ENCODE measurements at places on chromosomes 16 and 17.
A peak's percentile ranks its signal among the peaks of the same experiment; 100 is the strongest.

GRCh38 chr17:58207451-58207850, 11.6 kb downstream of the MKS1 start:
- DNase-seq, result no peak

GRCh38 chr17:66562119-66562518, 259.7 kb downstream of the PRKCA start:
- no peak for DNase-seq

- DNase-seq, result no peak
These were observed 28.5 kb downstream of the DNAH17 start for GRCh38 chr17:78548725-78549124.

GRCh38 chr16:88526906-88527185, 43.4 kb upstream of the ZC3H18 start:
- no peak for DNase-seq

DNA sequence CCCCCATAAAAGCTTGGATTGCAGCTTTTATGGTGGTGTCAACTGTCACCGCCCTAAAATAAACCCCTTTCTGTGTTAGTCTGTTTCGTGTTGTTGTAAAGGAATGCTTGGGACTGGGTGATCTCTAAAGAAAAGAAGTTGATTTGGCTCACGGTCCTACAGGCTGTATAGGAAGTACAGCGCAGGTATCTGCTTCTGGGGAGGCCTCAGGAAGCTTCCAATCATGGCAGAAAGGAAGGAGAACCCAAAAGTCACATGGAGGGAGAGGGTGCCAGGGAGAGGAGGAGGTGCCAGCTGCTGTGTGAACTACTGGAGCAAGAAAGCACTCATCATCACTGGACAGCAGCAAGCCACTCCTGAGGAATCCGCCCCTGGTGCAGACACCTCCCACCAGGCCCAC, 5.9 kb upstream of the CACNA1H start:
- no peak for DNase-seq

- no peak for DNase-seq
These were observed 138.8 kb downstream of the PRKCA start for GRCh38 chr17:66441101-66441661.

DNA sequence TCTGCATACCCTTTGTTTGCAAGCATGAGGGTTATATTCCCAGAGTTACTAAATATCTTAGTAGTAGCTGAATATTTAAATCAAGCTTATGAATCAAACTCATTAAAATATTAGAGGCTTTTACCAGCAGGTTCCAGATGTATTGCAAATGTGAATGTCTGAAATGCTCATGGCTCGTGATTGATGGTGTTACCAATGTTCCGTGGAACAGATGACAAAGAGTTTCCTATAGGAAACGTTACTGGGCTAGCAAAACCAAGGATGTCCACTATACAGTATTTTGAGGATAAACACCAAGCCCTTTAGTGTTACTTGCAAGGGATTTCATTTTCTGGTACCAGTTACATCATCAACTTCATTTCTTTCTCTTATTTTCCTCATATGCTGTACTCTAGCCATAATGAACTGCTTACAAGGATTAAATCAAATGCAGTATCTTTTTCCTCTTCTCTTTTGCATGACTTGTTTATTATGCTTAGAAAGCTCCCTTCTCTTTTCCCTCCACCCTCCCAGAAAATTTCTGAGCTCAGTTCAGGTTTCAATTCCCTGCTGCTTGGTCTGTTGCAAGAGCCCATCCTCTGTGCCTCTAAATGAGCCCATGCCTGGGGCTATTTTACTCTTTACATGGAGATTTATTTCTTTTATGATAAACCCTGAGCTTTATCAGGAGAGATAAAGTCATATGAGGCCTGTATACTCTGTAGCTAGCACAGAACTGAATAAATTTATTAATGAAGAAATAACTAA, 1537.1 kb upstream of the GOT2 start:
- DNase-seq, result no peak

DNA sequence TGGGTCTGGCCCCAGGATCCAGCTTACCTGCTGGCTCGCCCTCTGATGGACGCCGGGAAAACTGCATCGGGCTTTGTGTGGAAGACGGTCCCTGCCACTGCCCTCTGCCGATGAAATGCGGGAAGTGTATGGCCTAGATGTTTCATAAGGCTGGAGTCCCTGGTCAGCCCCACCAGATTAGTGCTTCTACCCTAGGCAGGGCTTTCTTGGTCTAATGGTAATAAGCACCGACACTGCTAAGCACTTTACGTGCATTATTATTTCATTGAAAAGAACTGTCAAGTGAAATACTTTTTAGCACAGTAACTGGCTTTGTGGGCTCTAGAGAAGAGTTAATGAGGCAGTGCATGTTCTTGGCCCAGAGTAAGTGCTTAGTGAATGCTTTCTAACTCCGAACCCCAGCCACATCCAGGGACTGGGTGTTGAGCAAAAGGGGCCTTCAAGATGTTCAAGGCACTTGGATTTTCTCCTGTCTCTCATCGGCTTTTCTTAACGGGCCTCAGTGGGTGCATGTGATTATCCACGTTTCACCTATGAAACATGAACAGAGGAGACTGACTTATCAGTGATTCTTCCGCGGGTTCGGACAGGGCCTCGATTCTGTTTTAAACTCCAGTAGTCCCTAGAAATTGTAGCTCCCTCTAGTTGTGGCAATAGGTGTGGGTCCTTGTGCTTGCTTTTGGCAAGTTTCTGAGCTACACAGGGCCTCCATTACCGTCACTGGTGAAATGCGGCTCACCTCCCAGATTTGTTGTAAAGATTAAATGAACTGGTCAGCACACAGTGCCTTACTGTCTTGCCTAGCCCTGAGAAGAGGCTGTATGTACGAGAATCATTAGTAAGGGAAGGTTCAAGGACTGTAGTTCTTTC, 6.6 kb downstream of the TRAF4 start:
- peak; percentile 92 for DNase-seq

DNA sequence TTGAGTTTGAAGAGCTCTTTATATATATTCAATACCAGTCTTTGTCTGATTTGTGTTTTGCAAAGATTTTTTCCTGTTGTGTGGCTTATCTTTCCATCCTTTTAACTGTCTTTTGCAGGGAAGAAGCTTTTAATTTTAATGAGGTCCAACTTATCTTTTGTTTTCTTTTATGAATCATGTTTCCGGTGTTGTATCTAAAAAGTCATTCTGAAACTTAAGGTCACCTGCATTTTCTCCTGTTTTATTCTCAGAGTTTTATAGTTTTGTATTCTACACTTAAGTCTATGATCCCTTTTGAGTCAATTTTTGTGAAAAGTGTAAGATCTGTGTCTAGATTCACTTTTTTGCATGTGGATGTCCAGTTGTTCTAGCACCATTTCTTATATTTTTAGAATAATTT, 24.6 kb upstream of the COX10 start:
- DNase-seq, result no peak

GRCh38 chr17:13209081-13209480, 191.3 kb upstream of the ELAC2 start:
- no peak for DNase-seq

- DNase-seq, result no peak
These were observed 15.0 kb downstream of the TRPV1 start for GRCh38 chr17:3594051-3594800.

DNA sequence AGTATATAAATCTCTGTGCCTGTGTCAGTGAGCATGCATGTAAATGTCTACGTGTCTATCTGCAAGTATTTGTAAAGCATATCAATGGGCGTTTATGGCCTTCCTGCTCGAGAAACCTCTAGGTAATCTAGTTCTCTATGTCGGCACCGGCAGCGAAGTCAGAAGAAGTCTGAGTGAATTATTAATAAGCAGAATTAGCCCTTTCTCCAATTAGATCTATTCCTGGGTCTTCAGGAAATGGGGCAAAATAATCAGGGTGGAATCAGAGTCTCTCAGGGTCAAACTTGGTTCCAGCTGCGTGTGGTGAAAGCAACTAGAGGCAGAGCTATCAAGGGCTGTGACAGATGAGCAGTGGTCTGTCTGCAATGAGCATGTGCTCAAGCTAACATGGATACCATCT, at the start of gene C17orf78:
Gene C17orf78 (plus strand): TSS at position 280 of the 400 bp plus-strand sequence. CDS start 108 bp downstream, at position 388.
- no peak for DNase-seq

DNA sequence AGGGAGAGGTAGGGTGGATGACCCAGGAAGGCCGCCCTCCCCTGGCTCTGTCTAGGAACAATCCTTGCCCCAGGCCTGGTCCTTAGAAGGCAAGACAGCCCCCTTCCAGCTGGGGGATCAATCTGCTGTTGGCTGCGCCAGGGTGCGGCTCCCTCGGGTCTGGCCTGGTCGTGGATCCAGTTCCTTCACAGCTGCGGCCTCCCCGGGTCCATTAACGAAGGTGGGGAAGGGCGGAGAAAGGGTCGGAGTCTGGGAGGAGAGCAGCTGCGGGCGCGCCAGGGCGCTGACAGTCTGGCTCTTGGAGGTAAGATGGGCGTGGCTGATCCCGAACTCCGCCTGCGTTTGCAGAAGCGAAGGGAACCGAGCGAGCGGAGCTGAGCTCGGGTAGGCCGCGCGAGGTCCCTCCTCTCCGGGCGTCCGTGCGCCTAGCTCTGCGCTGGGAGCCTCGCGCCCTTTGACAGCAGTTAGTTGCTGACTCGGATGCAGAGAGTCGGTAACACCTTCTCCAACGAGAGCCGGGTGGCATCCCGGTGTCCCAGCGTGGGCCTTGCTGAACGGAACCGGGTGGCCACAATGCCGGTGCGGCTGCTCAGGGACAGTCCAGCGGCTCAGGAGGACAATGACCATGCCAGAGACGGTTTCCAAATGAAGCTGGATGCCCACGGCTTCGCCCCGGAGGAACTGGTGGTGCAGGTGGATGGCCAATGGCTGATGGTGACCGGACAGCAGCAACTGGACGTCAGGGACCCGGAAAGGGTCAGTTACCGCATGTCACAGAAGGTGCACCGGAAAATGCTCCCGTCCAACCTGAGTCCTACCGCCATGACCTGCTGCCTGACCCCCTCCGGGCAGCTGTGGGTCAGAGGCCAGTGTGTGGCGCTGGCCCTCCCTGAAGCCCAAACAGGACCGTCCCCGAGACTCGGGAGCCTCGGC, at the start of gene HSPB9:
Gene HSPB9 (plus strand): TSS at position 434 of the 933 bp plus-strand sequence. CDS start 47 bp downstream, at position 481.
- no peak for DNase-seq

- no peak for DNase-seq
These were observed 220.1 kb upstream of the SOX9 start for GRCh38 chr17:71900621-71901229.

- no peak for DNase-seq
These were observed 487.4 kb upstream of the SOX9 start for GRCh38 chr17:71633391-71633849.

Measured in activated CD8-positive, alpha-beta memory T cell treated with anti-CD3 and anti-CD28 coated beads, Interleukin-2, amount 50 U/mL, for 48 hours (primary cell).